Kidney (tissue), 22 donors: ENCODE measurements at places on chromosomes 16 and 17. TPM values are rescaled to one million over a fixed set of nuclear protein-coding genes. Genes with fewer than 3 reads are reported as not detected.

The HIC1 gene
- 13.0 TPM for total RNA-seq

The LRRC3C gene
- not detected for total RNA-seq

The NPIPB9 gene
- total RNA-seq: 3.5 TPM

The SPATA2L gene
- total RNA-seq: 15.1 TPM

The RTN4RL1 gene
- 10.7 TPM for total RNA-seq

The SMIM5 gene
- 8.0 TPM for total RNA-seq

The LCMT1 gene
- total RNA-seq: 44.8 TPM

The SEZ6 gene
- not detected for total RNA-seq

The KRTAP2-3 gene
- total RNA-seq: 0.28 TPM

The TLCD1 gene
- total RNA-seq: 25.3 TPM

- no peak overlapping the region for H3K4me3 ChIP-seq
- DNase-seq: no peak
- H3K36me3 ChIP-seq: no peaks in the 10 kb centered on the region
These were observed 83.5 kb downstream of the GP2 start for GRCh38 chr16:20243731-20244281.

DNA sequence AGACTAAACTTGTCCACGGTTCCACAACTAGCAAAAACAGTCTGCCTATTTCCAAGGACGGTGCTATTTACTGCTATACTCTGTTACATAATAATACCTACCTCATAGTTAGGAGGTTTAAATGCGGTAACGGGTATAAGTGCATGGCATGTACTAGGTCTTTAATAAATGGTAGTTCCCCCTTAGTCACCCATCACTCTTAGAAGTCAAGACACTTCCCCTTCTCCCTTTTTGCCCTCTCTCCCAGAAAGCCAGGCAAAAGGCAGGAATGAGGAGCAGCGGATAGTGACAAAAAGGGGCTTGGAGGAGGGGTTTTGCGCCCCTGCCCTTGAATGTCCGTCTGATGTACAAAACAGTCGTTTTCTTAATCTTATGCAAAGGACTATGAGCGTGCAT is 1.1 kb upstream of the LSM12 start:
- H3K4me3 ChIP-seq: no peak overlapping the region
- H3K36me3 ChIP-seq: no peaks in the 10 kb centered on the region
- H3K27me3 ChIP-seq: no peaks in the 10 kb centered on the region
- H3K27ac ChIP-seq: no peak overlapping the region
- DNase-seq: no peak
- H3K4me1 ChIP-seq: peaks cover 18% of the 10 kb centered on the region

DNA sequence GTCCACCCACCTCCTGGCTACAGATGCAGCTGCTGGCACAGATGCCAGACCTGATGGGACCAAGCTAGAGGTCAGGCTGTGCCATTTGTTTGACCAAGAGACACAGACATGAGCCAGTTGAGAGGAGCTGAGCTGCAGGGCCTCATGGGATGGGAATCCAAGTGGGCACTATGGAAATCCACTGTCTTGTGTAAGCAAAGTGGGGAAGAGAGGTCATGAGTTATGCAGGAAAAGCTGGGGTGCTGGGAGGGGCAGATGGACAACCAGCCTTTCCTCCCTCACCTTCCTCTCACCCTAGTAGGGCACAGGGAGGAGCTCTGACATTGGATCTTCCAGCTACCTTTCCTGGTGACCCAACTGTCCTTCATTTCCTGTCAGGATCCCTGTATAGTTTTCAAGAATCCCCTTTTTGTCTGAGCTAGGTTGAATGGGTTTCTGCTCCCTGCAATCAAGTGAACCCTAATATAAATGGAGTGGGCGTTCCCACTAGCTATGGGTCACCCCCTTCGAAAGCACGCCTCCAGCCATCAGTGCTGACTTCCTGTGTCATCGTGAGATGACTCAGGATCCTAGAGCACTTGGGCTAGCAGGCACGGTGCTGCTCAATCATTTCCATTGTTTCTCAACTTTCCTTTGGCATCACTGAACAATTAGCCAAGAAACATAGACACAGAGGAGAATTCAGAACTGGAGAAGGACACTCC is 13.6 kb downstream of the ATPAF2 start:
- H3K4me1 ChIP-seq: no peaks in the 10 kb centered on the region
- H3K27ac ChIP-seq: no peak overlapping the region
- DNase-seq: no peak

- H3K4me1 ChIP-seq: no peaks in the 10 kb centered on the region
- DNase-seq: no peak
- no peaks in the 10 kb centered on the region for H3K36me3 ChIP-seq
- H3K27ac ChIP-seq: no peak overlapping the region
These were observed 473.9 kb downstream of the CDH13 start for GRCh38 chr16:83100679-83101078.

GRCh38 chr17:7929158-7930023 is at the start of gene KCNAB3:
Gene KCNAB3 (minus strand): TSS chr17:7929856. CDS start chr17:7929435, 421 bp downstream.
- peaks cover 19% of the 10 kb centered on the region for H3K4me1 ChIP-seq
- no peaks in the 10 kb centered on the region for H3K27me3 ChIP-seq
- no peak within 1 kb of the TSS for H3K27ac ChIP-seq
- no peak within 1 kb of the TSS for H3K4me3 ChIP-seq

DNA sequence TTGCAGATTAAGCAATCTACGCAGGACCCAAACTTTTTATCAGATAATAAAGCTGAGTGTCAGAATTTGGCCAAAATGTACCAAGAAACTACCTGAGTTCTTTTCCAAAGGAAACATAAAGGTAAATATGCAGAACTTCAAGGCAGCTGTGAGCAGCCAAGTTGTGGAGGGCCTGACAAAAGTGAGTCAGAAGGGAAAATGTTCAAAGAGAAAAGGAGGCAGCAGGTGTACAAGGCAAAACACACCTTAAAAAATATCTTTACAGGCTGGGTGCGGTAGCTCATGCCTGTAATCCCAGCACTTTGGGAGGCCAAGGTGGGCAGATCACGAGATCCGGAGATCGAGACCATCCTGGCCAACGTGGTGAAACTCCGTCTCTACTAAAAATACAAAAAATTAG is 7.0 kb upstream of the KANSL1 start:
- H3K27ac ChIP-seq: no peak overlapping the region
- DNase-seq: no peak
- no peaks in the 10 kb centered on the region for H3K27me3 ChIP-seq

DNA sequence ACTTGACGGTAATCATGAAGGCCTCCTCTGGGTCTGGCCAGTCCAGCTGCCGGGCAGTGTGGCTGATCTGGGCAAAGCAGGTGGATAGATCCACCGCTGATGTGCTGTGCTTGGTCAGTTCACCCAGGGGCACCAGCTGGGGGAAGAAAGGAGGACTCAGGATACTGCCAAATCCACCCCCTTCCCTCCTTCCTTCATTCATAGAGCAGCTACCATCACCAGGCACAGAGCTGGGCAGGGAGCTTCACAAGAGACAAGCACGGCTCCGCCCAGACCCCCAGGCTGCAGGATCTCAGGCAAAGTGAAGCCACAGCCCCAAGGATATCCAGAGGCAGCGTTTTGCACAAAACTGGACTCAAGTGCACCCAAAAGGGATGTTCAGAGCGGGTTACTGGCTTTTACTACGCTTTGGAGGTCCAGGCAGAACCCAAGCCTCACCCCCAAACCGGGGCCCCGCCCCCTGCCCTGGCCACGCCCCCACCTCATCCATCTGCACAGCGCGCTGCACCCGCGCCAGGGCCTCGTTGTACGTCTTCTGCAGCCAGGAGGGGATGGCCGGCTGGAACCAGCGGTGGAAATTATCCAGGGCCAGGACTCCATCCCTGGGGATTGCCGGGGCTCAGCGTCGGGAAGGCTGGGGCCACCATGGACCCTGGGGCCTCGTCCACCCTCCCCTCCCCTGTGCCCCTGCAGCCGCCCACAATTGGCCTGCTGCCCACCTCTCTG is 9.1 kb downstream of the UNC13D start:
- H3K36me3 ChIP-seq: no peaks in the 10 kb centered on the region
- no peak for DNase-seq
- no peaks in the 10 kb centered on the region for H3K27me3 ChIP-seq
- no peak overlapping the region for H3K4me3 ChIP-seq
- H3K27ac ChIP-seq: no peak overlapping the region
- no peaks in the 10 kb centered on the region for H3K4me1 ChIP-seq

- no peak overlapping the region for H3K27ac ChIP-seq
- no peak overlapping the region for H3K4me3 ChIP-seq
- H3K27me3 ChIP-seq: no peaks in the 10 kb centered on the region
- H3K4me1 ChIP-seq: no peaks in the 10 kb centered on the region
These were observed 11.1 kb downstream of the USP6 start for GRCh38 chr17:5126719-5127488.

DNA sequence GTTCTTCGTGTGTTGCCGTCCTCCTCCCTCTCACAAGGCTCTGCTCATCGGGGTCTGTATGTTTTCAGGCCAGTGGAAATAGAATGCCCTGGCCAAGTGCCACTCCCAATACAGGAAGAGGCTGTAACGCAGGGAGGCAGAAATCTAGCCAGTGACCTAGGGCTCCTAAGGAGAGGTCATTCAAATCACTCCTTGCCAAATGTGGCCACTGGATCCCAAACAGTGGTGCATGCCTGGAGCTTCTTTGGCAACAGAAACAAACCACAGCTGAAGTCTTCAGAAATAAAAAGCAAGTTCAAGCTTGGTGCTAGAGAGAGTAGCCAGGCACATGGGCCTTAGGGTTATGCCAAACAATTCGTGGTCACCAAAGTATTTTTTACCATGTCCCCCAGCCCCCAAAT is 66.1 kb downstream of the SMG6 start:
- DNase-seq: no peak
- H3K36me3 ChIP-seq: no peaks in the 10 kb centered on the region
- H3K27ac ChIP-seq: peak overlapping the region; percentile 63
- no peak overlapping the region for H3K4me3 ChIP-seq

GRCh38 chr16:27314986-27315332 is 1.2 kb downstream of the IL4R start:
- H3K27me3 ChIP-seq: no peaks in the 10 kb centered on the region
- no peaks in the 10 kb centered on the region for H3K36me3 ChIP-seq
- peak overlapping the region; percentile 58 for H3K4me3 ChIP-seq

DNA sequence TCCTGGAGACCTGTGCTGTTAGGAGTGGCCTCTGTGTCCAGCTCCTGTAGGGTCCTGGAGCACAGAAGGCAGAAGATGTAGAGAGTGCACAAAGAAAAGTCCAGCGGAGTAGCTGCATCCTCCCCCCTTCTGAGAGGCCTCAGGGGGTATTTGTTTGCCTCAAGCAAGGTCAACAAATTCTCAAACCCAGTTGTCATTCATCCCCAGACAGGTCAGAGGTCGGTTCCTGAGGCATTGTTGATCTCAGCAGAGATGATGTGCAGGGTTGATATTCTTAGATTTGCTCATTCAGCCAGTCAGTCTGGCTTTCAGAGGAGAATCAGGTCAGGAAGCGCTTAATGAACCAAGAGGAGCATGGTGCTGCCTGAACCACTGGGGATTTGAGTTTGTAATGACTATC is 8.3 kb upstream of the RBFOX1 start:
- H3K27me3 ChIP-seq: no peaks in the 10 kb centered on the region
- no peaks in the 10 kb centered on the region for H3K36me3 ChIP-seq
- no peak overlapping the region for H3K27ac ChIP-seq
- H3K4me1 ChIP-seq: no peaks in the 10 kb centered on the region

DNA sequence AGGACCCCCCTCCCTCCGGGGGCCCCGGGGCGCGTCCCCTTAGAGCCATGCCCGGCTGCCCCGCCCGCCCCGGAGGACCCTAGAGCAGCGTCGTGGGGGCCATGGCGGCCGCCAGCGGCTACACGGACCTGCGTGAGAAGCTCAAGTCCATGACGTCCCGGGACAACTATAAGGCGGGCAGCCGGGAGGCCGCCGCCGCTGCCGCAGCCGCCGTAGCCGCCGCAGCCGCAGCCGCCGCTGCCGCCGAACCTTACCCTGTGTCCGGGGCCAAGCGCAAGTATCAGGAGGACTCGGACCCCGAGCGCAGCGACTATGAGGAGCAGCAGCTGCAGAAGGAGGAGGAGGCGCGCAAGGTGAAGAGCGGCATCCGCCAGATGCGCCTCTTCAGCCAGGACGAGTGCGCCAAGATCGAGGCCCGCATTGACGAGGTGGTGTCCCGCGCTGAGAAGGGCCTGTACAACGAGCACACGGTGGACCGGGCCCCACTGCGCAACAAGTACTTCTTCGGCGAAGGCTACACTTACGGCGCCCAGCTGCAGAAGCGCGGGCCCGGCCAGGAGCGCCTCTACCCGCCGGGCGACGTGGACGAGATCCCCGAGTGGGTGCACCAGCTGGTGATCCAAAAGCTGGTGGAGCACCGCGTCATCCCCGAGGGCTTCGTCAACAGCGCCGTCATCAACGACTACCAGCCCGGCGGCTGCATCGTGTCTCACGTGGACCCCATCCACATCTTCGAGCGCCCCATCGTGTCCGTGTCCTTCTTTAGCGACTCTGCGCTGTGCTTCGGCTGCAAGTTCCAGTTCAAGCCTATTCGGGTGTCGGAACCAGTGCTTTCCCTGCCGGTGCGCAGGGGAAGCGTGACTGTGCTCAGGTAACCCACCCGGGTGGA is 759 bp downstream of the ALKBH5 start:
- H3K4me3 ChIP-seq: peak overlapping the region; percentile 74
- H3K4me1 ChIP-seq: peaks cover 35% of the 10 kb centered on the region
- H3K36me3 ChIP-seq: no peaks in the 10 kb centered on the region
- peak; percentile 43 for DNase-seq
- H3K27me3 ChIP-seq: no peaks in the 10 kb centered on the region

- H3K36me3 ChIP-seq: no peaks in the 10 kb centered on the region
- peak overlapping the region; percentile 53 for H3K4me3 ChIP-seq
- H3K4me1 ChIP-seq: no peaks in the 10 kb centered on the region
- peak overlapping the region; percentile 84 for H3K27ac ChIP-seq
These were observed 167.5 kb downstream of the RAB11FIP4 start for GRCh38 chr17:31558748-31559583.

GRCh38 chr16:64151990-64152767 is 969.7 kb downstream of the CDH11 start:
- DNase-seq: no peak
- no peak overlapping the region for H3K4me3 ChIP-seq
- H3K27me3 ChIP-seq: no peaks in the 10 kb centered on the region

DNA sequence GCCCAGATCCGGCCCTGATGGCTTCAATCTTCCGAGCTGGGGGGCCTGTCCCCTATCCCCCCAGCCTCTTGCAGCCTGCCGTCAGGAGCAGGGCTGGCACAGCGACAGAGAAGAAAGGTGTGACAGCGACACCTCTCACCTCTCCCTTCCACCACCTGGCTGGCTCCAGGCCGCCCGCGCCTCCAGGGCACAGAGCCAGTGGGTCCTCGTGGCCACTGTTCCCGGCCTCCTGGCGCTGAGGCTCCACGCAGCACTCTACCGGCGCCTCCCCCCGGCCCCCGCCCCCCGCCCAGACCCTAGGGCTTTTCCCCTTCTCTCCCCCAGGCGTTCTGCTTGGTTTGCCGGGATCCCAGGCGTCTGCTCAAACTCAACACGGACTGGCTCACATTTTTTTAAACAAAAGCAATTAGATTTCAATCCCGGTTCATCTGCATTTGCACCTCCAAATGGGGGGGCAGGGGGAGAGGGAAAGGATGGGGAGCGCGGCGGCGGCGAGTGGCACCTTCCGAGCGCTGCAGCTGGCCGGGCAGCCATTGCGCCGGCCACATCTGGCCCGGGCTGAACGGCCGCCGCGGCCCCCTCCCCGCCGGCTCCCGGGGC is 12.8 kb upstream of the CBX8 start:
- DNase-seq: peak; percentile 82
- peaks cover 10% of the 10 kb centered on the region for H3K4me1 ChIP-seq
- H3K36me3 ChIP-seq: no peaks in the 10 kb centered on the region
- H3K27me3 ChIP-seq: peaks cover 62% of the 10 kb centered on the region
- no peak overlapping the region for H3K27ac ChIP-seq
- H3K4me3 ChIP-seq: no peak overlapping the region

GRCh38 chr17:42456223-42457106 is 2.2 kb upstream of the ATP6V0A1 start:
- DNase-seq: peak; percentile 21
- peak overlapping the region; percentile 5 for H3K4me3 ChIP-seq
- peak overlapping the region; percentile 58 for H3K27ac ChIP-seq
- peaks cover 4% of the 10 kb centered on the region for H3K4me1 ChIP-seq
